Ovary (tissue), 10 donors: ENCODE measurements at places on chromosomes 1 and 21. TPM values are rescaled to one million over a fixed set of nuclear protein-coding genes. Genes with fewer than 3 reads are reported as not detected.

The SPRR2F gene
- polyA plus RNA-seq = 54.7 TPM

DNA sequence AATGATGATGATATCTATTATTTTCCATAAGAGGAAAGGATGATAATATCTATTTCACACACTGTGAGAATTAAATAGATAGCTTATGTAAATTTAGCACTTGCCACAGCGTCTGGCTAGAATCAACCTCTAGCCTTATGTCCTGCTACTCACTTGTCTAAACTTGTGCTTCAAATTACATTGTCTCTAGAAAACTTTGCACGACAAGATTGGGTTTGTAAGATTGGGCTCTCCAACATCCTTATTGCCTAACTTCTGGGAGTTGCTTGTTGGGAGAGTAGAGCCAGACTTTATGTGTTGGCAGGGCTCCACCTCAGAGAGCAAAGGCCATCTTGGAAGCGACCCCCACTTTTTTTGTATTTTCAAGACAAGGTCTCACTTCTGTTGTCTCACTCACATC, 50.0 kb upstream of the POGK start:
- DNase-seq = no peak

The CLDN14 gene
- polyA plus RNA-seq = 0.15 TPM

GRCh38 chr21:14762327-14762726, 216.2 kb upstream of the SAMSN1 start:
- DNase-seq = no peak

DNA sequence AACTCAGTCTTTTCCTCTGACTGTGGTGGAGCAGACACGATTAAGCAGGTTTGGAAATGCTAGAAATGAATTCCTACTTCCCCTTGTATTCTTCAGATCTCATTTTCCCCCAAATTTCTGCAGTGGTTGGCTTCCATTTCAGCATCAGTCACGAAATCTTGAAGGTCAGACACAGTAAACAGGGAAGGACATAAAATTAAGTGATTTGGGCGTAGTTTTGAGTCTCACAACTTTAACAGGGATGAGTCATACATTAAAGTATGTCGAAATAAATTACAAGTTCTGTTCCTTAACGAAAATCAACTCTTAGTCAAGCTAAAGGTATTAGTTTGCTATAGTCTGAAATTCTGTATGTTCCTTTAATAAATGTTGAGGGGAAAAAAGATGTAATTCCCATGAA, 61.1 kb downstream of the HNRNPR start:
- no peak for DNase-seq

DNA sequence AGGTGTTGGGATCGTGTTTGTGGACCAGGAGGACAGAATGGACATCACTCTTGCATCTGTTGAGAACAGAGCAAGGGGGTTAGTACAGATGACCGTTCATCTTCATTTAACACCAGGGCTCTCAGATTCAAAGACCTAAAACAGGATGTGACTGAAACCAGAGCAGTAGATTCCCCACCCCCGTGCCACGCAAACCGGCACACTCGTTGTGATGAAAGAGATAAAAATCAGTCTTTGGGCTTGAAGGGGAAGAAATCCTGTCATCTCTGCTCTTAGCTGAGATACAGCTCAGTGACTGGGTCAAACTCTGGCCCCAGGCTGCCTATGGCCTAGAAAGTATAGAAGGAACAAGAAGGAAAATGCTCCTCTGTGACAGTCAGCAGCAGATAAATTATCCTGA, 146.2 kb upstream of the KRTAP19-8 start:
- DNase-seq = no peak

GRCh38 chr1:17857996-17858395, 102.9 kb downstream of the ACTL8 start:
- no peak for DNase-seq

The HSF2BP gene
- 0.68 TPM for polyA plus RNA-seq

The TSNAX gene
- polyA plus RNA-seq = 20.3 TPM

The ADORA1 gene
- 0.17 TPM for polyA plus RNA-seq

- DNase-seq = no peak
These were observed 76.7 kb downstream of the USH2A start for GRCh38 chr1:216346526-216346925.

- DNase-seq = no peak
These were observed 7.3 kb upstream of the UMODL1 start for GRCh38 chr21:42063571-42064521.

The MXRA8 gene
- 40.3 TPM for polyA plus RNA-seq

GRCh38 chr1:162389021-162389818, 7.7 kb downstream of the C1orf226 start:
- DNase-seq = no peak

GRCh38 chr1:75797273-75797588, 549 bp downstream of the MSH4 start:
- DNase-seq = no peak

The OR2AK2 gene
- polyA plus RNA-seq = not detected

DNA sequence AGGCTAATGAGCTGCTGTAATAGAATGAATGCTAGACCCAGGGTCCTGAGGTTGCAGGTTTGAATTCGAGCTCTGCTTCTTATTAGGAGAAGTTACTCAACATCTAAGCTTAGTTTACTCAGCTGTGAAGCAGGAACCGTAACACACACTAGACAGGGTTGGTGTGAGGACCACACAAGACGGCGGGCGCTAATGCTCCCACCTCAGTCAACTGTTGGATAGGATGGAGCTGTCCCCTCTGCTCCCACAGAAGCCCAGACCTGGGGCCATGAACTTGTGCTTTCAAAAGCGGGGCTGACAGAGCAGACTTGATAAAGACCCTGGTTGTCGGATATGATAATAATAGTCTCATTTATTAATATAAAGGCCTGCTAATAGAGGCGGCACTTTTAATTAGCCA, 98.4 kb upstream of the CD34 start:
- no peak for DNase-seq

The MAP1LC3C gene
- polyA plus RNA-seq = 2.0 TPM

The GNG12 gene
- polyA plus RNA-seq = 121 TPM

GRCh38 chr1:224302947-224303346, 27.0 kb downstream of the NVL start:
- DNase-seq = no peak

DNA sequence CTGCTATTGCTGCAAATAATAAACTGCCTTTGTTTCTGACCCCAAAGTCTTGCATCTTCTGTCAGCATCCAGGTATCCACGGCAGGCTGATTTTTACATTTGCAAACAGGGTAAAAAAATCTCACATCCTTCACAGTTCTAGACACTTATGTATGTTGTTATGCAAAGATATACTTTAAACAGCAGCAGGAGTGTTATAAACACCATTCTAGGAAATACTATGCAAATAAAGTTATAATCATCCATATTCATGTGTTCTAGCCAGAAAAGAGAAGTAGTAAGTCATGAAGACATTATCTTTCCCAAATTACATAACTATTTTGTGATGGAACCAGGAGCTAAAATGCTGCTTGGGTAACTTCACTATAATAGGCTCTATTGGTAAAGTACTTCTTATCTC, 534.2 kb downstream of the LTN1 start:
- DNase-seq = no peak

DNA sequence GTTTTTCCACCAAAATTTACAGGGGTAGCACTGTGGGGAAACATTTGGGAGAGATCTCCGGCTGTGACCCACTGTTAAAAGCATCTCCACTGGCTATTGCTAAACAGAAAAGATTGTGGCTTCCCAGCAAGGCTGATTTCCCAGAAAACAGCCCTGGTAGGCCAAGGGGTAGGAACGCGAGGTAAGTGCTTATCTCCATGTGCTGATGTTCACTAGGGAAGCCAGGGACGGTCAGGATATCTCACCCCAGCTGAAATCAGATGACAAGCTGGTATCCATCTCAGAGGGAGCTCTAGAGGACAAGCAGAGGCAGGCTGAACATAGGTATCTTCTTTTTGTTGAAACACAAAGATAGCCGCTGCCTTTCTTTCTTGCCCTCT, 63.6 kb downstream of the MIS18A start:
- no peak for DNase-seq

DNA sequence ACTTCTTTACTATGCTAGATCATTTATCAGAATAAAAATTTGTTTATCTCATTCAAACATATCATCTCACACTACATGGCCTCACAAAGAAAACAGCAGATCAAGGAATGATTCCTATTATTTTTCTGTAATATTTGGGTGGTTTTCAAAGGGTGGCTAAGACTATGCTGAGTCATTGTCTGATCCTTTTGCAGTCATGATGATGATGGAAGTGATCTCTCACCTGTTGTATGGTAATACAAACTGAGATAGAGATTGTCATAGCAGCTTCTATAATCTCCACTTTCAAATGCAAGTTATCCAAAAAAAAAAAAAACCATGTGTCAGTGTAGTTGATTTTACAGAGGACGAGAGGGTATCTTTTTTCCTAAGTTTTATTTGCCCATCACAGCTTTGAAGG, 37.2 kb upstream of the GBP5 start:
- DNase-seq = no peak
